ENCODE measurements at places on chromosomes 16 and 17.

- no peak for DNase-seq
Observed at GRCh38 chr16:87212026-87212425, 105.2 kb downstream of the C16orf95 start.

DNA sequence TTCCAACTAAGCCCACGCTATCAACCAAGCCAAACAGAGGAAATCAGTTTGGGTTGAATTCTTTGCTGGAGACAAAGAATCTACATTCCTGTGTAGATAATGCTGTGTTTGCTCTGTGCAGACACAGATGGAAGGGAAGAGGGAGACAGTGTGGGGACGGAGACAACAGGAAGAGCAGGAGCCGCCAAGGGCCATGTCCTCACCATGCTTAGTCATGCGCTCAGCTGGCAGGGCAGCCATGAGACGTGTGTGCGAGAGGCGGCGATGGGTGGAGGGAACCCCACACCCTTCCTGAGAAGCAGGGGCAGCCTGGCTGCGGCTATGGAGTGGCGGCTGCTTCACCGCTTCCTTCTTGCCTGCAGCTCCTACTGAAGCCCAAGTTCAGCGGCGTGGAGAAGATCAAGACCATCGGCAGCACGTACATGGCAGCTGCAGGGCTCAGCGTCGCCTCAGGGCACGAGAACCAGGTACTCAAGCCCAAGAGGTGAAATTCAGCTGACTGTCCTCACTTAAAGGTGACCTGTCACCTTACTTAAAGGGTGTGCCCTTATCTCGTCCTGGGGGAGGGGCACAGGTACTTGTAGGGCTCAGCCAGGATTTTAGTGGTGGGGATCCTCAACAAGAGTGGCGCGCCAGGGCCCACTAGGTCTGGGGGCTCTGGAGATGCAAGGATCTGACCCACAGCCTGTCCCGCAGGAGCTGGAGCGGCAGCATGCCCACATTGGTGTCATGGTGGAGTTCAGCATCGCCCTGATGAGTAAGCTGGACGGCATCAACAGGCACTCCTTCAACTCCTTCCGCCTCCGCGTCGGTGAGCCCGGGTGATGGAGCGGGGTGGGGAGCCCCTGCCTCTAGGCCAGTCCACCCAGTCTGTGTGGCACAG, 47.5 kb downstream of the ADCY7 start:
- no peak for DNase-seq

GRCh38 chr17:65856865-65857264, 295.4 kb upstream of the AXIN2 start:
- DNase-seq: no peak

DNA sequence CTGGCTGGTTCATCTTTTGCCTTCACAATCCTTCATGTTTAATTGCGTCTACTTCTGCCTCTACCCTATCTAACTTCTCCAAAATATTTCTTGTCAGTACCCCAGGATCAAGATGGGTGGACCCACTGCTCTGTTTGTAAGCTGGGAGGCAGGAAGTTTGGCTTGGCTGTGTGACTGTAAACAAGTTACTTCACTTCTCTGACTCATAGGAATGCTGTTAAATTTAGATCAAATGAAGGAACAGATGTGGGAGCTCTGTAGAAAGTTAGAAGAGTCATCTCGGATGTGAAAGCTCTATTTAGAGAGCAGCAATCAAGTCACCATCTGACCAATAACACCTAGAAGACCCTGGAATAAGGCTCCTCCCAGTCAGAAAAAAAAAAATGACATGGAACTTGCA, 55.2 kb upstream of the MRTFB start:
- no peak for DNase-seq

DNA sequence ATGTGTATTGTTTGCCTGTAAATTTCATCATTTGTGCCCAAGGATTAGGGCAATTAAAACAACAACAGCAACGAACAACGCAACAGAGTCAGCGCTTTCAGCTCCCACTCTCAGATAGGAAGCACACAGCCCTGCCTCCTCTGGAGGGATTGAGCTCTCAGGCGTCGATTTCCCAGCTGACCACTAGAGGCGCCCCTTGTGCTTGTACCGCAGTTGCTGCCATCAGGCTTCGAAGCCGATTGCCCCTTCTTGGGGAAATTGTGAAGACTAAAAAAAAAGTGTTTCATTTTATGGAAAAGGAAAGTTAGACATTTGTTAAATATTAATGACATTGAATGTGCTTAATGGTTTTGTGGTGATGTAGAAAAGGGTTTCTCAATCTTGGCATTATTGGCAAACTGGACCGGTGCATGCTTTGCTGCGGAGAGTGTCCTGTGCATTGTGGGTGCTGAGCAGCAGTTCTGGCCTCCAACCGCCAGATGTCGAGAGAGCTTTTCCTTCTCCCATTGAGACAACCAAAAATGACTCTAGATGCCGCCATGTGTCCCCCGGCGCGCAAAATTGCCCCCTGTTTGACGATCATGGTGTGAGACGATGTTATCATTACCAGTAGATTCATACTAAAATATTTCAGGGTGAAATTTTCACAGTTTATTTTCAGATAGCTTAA, 650.4 kb upstream of the RBFOX1 start:
- DNase-seq: no peak

GRCh38 chr16:27818246-27818645, 245.3 kb downstream of the GSG1L start:
- no peak for DNase-seq

DNA sequence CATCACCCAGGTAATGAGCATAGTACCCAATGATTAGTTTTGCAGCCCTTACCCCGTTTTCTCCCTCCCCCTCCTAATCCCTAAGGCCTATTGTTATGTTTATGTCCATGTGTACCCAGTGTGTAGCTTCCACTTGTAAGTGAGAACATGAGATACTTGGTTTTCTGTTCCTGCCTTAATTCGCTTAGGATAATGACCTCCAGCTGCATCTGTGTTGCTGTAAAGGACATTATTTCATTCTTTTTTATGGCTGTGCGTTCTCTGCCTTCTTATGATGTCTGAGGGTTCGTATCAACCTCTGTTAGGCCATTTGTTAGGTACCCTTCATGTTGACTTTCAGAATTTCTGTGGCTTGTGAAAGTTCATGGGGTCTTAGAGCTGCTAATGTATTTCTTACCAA, 31.0 kb downstream of the CTCF start:
- no peak for DNase-seq

GRCh38 chr16:87252269-87252970, 64.8 kb downstream of the C16orf95 start:
- DNase-seq: no peak

DNA sequence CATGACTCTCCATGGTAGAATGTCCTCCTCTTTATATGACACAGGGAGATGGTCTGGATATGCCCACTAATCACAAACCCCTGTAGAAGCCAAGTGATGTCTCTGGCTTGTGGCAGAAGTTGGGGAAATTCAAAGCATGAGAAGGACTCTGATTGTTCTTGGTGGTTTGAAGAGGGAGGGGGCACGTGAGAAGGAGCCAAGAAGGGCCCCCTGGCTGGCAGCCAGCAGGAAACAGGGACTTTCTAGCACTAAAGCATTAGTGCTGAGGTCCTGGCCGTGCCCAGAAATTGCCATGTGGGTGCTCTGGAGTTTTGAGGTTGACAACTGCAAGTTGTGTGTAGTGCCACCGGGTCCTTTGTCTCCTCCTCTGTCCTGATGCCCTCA, 199.9 kb downstream of the LGALS9B start:
- no peak for DNase-seq

DNA sequence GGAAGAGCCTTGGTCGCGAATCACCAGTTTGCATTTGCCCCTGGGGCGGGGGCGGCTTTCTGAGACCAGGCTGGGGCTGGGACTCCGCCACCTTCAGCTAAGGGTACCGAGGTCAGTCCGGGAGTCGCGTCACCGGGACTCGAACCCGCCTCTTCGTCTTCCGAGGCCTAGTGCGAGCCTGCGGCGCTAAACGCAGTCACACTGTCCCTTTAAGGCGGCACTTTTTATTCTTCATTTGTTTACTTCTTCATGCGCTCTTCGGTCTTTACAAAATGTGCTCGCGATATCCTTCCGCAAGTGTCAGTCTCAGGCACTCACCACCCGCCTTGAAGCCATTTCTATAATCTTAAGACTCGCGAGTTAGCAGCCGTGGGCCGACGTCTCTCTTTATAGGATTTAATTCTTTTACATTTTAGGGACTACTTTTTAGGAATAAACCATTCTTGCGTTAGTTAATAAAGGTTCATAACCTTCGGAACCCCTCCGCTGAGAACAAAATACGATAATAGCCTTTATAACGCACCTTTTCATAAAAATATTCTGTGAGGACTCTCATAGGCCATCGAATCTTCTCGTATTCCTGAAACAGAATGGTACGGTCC, 593 bp upstream of the HEXIM1 start:
- peak; percentile 71 for DNase-seq

DNA sequence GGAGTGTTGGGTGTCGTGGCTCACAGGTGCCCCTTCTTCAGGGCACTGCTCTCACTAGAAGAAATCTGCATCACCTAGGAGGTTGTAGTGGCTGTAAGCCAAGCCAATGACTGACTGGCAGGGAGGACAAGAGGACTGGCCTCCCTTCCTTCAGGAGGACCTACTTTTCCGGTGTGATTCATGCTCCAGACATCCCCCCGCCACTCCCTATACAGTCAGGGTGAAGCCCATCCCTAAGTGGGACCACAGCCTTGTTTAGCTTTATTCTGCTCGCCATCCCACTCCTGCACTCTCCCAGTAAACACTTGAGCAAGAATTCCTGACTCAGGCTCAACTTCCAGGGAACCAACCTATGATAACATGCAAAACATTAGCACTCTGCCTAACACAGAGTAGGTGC, 67.0 kb downstream of the PLCG2 start:
- no peak for DNase-seq

DNA sequence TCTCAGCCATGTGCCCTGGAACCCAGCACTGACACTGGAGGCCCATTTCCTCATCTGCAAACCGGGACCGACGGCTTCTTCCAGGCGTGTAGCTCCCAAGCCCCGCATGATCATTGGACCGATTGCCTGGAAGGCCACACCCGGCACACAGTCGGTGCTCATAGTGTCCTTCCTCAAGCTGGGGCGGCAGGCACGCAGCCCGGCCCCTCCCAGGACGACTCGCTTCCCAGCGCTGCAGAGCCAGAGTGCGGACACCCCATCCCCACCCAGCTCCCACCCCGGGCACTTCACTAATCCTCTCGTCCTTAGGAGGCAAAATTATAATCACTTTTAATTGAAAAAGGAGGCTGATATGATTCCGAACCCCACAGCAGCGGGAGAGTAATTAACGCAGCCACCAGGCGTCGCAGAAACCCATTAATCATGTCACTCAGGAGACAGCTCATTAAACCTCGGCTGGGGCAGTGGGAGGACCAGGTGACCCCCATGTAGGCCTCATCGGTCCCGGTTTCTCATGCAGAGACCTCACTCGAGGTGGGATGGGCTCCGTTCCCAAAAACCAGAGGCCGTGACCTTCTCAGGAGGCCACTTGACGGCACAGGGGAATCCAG, 33.1 kb downstream of the ZNF469 start:
- DNase-seq: no peak

DNA sequence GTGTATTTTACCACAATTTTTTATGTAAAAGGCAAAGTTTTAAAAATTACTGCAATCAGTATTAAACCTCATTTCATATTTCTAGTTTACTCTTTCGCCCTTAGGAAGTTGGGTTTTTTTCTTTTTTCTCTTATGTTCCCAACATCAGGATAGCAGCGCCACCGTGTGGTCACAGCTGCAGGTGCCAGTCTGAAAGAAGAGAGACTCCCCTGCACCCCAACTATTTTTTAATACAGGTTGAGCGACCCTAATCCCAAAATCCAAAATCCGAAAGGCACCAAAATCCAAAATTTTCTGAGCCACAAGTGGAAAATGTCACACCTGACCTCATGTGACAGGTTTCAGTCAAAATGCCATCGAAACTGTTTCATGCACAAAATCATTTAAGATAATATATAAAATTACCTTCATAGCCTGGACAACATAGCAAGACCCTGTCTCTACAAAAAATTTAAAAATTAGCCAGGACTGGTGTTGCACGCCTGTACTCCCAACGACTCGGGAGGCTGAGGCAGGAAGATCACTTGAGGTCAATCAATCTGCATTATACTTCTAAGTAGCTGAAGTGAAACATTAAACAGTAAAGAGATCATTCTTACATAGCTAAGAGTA, 21.8 kb upstream of the ASGR2 start:
- no peak for DNase-seq

GRCh38 chr16:719815-720446, 1.0 kb upstream of the ANTKMT start:
- DNase-seq: no peak

GRCh38 chr17:73647772-73648542, 3.7 kb upstream of the SDK2 start:
- no peak for DNase-seq

GRCh38 chr16:73781297-73781696, 515.3 kb upstream of the PSMD7 start:
- no peak for DNase-seq

DNA sequence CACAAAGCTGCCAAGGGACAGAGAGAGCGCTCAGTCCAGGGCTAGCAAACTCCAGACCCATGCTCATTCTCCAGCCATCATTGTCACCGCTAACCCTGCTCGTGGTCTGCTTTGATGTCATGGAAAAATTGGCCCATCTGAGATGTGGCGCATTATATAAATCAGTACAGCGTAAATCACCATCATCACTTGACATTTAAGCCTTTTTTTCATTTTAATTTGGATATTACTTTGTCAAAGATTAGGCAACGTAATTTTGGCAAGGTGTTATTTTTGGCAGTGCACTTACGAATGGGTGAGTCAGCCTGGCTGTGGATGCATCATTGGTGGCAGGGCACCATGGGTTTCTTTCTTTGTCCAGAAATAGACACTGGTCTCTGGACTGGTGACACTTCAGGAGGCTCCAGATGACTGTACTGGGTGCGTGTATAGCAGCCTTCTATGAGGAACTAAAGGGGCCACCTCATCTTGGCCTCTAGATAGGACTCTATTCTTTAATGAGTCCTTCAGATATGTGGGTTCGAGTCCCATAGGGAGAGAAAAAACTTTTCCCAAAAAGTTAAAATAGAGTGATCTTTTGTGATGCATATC, 166.3 kb downstream of the MSI2 start:
- no peak for DNase-seq

DNA sequence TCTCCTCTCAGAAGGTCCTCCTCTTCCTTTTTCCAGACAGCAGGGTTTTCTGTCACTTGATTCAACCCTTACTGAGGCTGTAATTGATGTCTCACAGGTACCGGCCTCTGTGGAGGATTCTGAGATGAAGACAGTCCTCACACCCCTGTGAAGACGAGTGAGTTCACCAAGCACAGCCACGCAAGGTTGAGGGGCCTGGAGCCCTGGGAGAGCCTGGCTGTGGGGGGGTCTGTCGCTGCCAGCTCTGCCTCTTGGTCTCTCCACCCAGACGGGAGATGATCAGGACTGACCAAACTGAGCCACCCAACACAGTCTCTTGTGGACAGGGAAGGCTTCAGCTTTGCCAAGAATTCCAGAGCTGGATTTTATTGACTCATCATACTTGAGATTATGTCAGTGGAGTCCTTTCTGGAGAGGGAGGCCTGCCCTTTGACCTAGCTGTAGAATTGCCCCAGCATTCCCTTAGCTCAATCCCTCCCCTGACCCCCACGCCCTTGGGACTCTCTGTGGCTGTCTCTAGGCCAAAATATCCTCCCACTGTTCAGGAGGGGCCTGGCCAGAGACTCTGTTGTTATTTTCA, 51.1 kb upstream of the CRHR1 start:
- DNase-seq: no peak
